HS-5 (cell line): ENCODE measurements at places on chromosomes 3 and 15.

DNA sequence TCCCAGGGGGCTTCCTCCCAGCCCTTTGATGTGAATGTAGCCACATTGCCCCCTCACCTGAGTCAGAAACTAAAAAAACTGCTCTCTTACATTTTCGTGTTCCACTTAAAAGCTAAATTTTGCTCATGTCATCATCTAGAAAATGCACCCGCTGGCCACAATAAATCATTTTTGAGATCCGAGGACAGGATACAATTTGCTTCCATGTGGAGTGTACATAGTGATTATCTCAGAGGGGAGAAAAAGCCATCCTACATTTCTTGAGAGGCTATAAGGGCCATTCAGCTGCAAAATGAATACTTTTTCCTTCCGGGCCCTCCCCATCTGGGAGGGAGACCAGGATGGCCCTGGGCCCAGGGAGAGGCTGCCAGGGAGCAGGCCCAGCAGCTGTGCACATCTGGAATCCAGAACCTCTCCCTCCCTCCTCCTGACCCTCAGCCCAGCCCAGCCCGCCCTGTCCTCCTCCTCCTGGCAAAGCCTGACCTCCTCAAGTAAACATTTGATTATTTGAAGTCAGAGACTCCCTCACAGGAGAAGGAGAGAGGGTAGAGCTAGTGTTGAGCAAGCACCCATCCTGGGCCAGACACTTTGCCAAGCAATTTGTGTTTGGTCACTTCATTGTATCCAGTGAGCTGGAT, 59.1 kb downstream of the CORO2B start:
- DNase-seq: no peak

- DNase-seq: no peak
These were observed 356.2 kb downstream of the CNTN4 start for GRCh38 chr3:2454865-2455264.

DNA sequence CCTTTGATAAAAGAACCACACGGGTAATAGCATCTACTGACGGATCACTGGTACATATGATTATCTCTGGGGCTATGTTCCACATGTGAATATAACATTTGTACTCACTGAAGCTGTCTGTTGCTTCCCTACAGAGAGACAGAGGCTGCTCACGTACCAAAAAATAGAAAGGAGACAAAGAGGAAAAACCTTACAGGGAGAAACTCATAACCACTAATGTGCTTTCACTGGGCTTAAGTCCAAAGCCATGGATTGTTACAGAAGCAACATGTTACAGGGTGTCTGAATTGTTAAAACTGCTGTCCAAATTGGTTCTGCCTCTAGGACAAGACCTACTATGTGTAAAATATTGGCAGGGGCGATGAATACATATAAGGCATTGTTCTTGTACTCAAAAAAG, 311.9 kb downstream of the FOXP1 start:
- DNase-seq: no peak

- DNase-seq: no peak
These were observed 21.3 kb downstream of the KLHL6 start for GRCh38 chr3:183534249-183534648.

GRCh38 chr15:57816599-57816998, 110.1 kb downstream of the POLR2M start:
- DNase-seq: no peak

GRCh38 chr15:41494190-41494921, 682 bp downstream of the ITPKA start:
- no peak for DNase-seq

GRCh38 chr3:52520716-52521487, 12.8 kb downstream of the NT5DC2 start:
- no peak for DNase-seq
